ENCODE measurements at places on chromosomes 3 and 15. TPM values are rescaled to one million over a fixed set of nuclear protein-coding genes. Genes with fewer than 3 reads are reported as not detected.

DNA sequence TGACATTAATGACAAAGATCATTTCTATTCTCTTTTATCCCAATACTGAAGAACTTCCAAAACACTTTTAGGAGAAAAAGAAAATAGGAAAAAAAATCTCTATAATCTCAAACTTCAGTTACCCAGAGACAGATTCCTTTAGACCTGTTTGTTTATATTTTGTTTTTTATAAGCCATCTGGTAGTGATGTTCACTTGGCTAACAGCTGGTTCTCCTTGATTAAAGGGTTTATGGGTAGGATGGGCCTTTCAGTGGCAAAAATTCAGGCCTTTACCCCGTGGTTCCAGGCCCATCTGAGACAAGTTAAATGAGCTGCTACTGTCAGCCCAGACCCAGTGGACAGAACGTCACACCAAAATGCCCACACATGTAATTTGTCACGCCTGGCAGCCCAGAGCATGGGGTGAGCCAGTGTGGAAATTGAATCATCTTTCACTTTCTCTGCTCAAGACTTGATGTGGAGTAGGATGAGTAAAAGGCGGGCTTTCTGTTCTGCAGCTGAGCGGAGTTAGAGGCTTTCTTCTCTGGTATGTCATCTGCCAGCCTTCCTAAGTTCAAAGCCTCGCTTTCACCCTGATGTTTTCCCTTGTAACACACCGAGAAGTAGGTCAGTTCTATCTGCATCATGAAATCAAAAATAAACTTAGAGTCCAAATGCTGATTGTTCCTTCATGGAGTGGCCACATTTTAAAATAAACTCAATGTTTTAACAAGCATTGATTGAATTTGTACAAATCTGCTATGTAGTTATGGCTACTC, 62.5 kb upstream of the SKOR1 start:
- DNase-seq = no peak

Gene ABTB1
- 39.1 TPM for total RNA-seq

Gene NFKBIZ
- 44.9 TPM for total RNA-seq

GRCh38 chr3:72437661-72438406, 410.4 kb downstream of the SHQ1 start:
- no peak for DNase-seq

DNA sequence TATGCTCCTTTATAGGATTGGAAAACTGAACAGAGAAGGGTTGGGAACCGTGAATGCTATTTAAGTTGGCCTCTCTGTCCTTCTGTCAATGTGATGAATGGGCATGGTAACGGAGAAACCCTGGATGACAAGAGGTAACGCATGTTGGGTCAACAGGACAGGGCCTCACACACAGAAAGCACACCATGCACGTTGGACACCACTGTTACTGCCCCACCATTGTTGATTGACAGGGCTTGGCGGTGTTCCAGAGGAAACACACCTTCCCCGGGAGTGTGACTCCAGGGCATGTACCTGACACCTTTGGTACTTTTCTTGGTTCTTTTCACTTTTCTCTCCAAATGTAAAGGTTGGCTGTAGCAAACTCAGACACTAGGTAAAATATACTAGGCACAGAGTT, 548.5 kb downstream of the OCA2 start:
- no peak for DNase-seq

Gene SEMA7A
- 14.5 TPM for total RNA-seq

DNA sequence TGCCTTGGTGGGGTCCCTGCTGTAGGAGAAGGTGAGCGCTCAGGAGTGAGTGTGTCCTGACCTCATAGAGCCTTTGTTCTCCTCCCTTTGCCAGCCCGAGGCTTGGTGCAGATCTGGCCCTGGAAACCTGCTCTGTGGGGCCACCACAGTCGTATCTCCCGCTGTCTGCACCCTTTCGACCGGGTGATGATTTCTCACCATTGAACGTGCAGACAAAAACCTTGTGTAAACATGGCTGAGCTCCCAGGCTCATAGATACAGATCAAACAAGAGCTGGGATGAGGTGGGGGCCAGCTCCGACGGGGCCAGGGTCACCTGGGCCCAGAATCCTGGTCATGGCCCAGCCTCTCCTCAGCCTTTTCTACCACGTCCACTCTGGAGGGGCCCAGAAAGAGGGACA, 34.6 kb upstream of the ESYT3 start:
- no peak for DNase-seq

Gene MKRN3
- 26.1 TPM for total RNA-seq

GRCh38 chr3:123653221-123653682, 68.4 kb upstream of the HACD2 start:
- DNase-seq = no peak

Gene TNFAIP8L3
- not detected for total RNA-seq

Gene HYAL2
- 29.6 TPM for total RNA-seq

Gene SLC6A1
- total RNA-seq = not detected

DNA sequence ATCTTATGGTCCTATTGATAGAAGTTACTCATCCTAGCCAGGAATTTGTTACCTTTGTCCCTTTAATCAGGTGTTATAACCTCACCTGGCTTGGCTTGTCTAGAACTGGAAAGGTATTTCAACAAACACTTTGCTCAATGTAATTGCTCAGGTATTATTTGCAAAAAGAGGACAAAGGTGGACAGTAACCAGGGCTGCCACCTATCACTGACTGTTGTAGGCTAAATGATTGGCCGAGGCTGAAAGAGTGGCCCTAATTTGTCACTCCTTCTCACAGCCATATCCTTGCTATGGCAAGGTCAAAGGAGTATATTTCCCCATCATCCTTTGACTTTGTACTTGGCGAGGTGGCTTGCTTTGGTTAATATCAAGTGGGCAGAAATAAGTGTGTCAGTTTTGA, 2.7 kb upstream of the SELENOS start:
- no peak for DNase-seq

- peak; percentile 95 for DNase-seq
Measured at GRCh38 chr3:186097663-186098451, 11.0 kb downstream of the ETV5 start.

Gene GRAMD1C
- 14.7 TPM for total RNA-seq

- DNase-seq = no peak
Measured at GRCh38 chr15:65289261-65289854, 2.7 kb upstream of the PARP16 start.

GRCh38 chr3:166531730-166532129, 694.5 kb upstream of the BCHE start:
- DNase-seq = no peak

Gene NOX5
- total RNA-seq = 1.5 TPM

DNA sequence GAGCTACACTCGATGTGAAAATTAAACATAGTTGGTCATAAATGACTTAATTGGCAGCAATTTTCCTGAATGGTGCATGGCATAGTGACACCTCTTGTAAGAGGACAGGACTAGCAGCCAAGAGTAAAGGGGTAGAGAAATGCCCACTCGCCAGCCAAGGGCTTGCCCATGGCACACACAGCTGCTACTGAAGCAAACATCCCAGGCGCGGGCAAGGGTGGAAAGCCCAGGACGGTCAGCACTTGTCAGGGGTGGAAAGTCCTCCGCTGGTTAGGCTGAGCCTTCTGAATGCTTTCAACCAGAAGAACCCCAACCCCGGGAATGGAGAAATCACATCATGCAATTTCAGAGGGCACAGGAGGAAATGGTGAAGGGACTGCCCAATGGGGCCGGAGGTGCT, 31.6 kb downstream of the BDH1 start:
- DNase-seq = no peak

Gene ULK3
- 46.6 TPM for total RNA-seq

Gene CLDN18
- total RNA-seq = not detected
